ENCODE measurements at places on chromosomes 13 and 19.

DNA sequence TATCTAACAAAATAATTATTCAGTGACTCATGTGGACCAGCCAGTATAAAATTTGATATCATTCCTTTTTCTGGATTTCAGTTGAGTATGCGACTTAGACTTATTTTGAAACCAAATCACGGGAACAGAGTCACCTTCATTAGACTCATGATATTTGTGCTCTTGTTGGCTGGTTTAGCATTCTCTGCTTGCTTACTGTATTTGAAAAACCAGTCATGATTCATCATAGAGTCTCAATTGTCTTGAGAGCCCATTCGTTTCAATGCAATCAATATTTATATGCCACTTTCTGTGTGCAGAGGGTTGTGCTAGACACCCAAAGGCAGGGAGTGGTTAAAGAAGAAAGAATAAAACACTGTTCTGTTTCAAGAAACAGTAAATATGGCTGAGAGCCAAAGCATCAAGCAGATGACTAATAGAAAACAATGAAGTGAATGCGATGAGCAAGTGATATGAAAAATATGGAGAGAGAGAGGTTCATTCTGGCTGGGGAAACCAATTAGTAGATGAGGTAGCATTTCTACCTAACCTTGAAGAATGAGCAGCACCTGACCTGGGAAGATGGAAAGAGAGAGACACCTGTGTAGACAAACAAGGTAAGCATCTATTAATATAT, 99.6 kb upstream of the MBNL2 start:
- no peak for DNase-seq

- no peak for DNase-seq
These were observed 38.1 kb upstream of the KCTD15 start for GRCh38 chr19:33758541-33759013.

DNA sequence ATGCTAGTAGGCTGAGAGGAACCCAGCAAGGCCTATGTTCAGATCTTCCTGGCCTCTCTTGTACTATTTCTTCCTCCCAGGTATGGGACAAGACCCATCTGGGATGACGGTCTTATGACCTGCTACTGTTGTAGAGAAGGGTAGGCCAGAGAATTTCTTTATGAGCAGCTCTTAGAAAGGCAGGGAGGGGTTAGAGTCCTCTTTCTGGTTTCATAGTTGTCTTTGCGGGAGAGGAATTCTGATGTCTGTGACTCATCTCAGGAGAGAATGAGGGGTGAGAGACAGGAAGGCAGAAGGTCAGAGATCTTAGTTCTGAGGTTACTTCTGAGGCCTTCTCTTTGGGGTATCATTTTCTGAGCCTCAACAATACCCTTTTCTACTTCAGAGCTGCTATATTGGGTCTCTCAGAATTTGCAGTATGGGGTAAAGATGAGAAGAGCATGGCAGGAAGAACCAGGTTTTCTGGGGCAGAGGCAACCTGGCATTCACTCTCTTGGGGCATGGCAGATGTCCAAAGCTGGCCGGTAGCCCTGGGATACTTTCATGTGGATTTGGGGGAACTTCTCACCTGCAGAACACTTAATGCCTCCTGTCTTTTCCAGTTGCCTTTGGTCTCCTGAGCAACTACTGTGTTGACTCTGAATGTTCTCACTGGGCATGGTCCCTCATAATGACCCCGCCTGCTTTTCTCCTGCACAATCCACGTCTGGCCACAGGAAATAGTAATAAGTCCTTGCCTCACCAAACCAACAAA, 154.4 kb downstream of the GGACT start:
- no peak for DNase-seq

DNA sequence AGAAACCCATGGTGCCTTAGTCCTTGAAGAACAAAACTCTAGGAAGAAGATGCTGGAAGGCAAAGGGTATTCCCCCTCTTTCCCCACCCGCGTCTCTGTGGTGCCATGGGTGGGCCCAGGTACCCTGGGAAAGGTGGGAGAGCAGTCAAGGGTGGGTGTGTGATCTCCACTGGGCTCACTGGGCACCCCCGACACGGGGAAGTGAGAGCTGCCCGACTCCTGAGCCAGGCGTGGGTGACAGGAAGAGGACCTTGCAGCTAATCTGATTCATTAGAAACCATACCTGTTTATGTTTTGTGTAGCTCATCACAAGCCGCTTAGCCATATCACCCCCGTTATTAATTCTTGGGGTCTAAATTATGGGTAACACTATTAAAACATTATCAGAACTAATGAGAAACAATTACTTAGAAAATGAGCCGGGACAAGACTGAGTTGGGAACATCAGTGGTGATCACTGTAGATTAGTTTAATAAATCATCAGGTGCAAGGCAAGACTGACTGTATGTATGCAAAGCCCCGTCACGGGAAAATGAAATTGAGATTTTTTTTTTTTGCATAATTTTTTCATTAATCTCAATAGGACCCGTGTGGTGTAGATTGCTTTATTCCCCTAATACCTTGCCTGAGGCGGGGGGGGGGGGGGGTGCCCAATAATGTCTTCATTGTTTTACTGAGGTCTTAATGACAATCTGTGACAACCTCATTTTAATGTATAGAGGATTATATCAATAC, 77.3 kb downstream of the ZIC5 start:
- no peak for DNase-seq

GRCh38 chr13:103539265-103539664, 473.0 kb upstream of the SLC10A2 start:
- DNase-seq: peak; percentile 4

DNA sequence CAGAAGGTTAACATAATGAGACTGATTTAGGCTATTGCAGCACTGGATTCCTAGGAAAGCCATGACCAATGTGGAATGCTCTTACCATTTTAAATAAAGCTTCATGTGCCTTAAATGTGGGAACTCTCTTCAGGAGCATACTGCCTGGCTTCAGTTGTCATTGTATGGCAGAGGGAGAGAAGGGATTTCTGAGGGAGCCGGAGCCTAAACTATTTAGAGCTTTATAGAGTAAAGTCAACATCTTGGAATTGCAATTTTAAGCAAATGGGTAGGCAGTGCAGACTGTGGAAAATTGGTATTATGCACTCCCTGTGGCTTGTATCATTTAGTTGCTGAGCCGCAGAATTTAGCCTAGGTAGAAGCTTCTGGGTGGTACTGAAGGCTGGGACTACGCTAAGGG, 2041.4 kb downstream of the PCDH9 start:
- DNase-seq: no peak

DNA sequence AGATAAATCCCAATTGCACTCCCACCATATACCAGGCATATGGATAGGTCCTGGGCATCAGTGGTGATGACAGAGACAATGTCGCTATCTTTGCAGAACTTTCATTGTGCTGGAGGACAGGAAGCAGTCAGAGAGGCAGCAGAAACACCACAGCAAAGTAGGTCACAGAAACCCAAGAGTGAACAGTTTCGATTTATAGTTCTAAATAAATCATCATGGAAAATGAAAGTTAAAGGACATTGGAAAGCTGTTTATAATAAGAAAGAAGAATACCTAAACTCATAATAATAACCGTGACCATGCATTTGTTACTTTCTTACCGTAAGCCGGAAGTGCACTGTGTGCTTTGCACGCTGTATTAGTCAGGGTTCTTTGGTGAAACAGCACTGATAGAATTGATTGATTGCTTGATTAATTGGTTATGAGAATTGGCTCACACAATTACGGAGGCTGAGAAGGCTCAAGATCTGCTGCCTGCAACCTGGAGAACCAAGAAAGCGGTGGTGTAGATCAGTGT, 38.9 kb downstream of the ALOX5AP start:
- no peak for DNase-seq

DNA sequence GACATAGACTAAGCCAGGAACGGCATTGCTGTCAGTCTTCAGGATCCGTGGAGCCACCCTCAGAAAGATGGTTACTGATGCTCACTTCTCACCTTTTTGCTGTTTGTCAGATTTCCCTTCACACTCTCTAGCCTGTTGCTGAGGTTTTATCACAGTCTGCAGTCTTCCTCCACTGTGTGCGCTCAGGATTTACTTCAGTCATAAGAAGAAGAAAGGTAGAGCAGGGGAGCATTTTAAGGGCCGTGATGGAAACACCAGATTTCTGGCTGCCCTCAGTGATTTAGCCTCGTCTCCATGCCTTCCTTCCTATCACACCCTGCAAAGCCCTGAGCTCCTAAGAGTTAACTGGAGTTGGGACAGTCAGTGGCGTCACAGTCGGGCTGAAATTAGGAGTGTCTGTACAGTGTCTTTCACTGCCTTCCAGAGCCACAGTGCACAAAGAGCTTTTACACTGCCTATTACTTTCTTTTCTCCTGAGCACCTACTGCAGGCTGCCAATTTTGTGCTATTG, 60.0 kb upstream of the GPR183 start:
- DNase-seq: no peak

DNA sequence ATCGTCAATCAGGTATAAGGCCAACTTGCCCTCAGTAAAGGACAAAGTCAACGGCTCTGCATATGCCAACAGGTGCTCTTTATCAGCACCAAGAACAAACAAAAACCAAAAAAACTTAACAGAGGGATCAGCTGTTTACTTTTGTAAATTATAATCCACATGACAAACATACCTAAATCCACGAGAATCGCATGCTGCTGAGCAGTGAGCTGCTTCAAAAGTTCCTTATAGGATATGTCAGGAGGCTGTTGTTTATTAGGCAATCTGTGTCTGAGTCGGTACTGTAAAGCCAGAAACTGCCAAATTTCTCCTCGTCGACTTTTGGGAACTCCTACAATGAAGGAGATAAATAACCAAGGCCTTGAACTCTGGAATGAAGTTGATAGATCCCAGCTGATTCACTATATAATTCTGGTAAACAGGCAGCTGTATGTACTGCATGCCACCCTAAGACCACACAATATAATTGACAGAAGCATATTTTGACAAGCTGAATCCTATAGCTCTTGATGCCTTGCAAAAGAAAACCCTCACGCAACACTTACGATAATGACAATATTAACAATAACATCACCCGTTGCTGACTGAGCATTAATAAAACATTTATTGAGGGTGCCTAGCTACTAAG, 179.8 kb downstream of the TBC1D4 start:
- DNase-seq: no peak

GRCh38 chr19:6060600-6061375, 49.5 kb downstream of the RFX2 start:
- DNase-seq: no peak

- no peak for DNase-seq
These were observed 219.9 kb downstream of the SPRY2 start for GRCh38 chr13:80121038-80121437.

GRCh38 chr19:45878043-45878794, 7.7 kb downstream of the IRF2BP1 start:
- DNase-seq: no peak

DNA sequence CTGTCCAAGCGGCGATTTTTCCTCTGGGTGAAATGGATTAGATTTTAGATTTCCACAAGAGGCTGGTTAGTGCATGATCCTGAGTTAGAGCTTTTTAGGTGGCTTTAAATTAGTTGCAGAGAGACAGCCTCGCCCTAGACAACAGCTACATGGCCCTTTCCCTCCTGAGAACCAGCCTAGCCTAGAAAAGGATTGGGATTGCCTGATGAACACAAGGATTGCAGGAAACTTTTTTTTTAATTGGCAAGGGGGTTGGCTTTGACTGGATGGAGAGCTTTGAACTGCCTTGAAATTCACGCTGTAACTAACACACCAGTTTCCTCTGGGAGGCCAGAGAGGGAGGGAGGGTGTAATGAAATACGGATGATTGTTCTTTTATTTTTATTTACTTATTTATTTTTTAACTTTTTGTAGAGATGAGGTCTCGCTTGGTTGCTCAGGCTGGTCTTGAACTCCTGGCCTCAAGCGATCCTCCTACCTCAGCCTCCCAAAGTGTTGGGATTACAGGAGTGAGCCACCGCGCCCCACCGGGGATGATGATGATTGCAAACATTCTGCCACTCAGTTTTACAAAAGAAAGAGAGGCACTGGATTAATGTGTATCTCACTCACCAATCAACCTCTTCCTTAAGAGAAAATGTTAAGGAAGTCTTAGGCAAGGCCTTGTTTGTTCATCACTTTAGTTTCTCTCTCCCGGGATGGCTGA, 1.9 kb downstream of the LDLR start:
- DNase-seq: no peak

DNA sequence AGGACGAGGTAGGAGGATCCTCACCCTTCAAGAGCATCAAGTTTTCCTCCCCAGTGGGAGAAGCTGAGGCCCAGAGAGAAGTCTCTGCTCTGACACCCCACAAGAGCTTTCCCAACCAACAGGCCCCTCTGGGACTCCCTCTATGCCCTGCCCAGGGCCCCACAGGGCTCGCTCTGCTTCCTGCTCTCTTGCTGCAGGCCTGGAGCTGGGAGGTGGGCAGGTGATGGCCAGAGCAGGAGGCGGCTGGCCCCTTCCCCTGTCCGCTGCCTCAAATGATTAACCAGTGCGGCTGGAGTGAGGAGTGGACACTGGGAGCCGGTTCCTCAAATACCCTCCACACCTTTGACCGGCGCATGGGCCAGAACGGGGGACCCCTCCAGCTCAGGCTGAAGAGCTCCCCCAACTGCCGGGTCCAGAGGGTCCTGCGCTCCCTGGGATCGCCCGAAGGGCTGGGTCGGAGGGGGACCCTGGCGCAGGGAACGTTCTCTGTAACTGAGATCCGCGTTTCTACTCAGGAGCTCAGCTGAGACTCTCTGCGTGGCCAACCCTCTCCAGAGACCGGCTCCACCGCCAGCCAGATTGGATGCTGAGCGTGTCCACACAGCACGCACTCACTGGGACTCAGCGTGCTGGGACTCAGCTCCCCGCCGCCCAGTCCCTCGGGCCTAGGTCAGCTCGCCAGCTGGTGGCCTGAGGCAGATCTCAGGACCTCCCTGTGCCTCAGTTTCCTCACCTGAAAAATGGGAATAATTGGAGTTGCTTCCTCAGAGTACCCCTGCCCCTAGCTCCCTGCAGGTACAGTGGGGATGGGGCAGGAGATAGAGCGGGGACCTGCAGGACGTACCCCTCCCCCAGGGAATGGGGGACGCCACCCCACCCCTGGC, 6.7 kb upstream of the ONECUT3 start:
- no peak for DNase-seq

DNA sequence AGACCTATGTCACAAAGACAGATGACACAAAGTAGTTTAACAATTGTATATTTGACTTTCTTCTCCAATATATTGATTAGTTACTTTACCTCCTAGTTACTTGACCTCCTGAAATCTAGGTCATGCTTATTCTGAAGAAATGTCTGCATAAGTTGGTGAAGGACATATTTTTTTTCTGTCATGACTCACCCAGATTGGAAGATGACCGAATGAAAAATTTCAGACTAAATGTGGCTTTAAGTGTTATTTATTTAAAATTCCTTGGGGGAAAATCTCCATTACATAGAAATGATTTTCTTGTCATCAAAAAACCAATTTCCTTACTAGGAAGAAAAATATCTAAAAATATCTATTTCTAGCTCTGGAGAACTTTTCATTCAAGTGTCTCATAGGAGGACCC, 217.1 kb downstream of the POSTN start:
- DNase-seq: no peak

- no peak for DNase-seq
These were observed 97.1 kb downstream of the CYSLTR2 start for GRCh38 chr13:48750588-48751383.

- no peak for DNase-seq
These were observed 3.6 kb downstream of the SEMA6B start for GRCh38 chr19:4555657-4556561.

GRCh38 chr13:74987124-74987690, 494.8 kb downstream of the TBC1D4 start:
- no peak for DNase-seq

GRCh38 chr13:103282571-103283450, 216.6 kb upstream of the SLC10A2 start:
- DNase-seq: no peak

Data from NCI-H2029 (cell line).